ENCODE measurements at places on chromosomes 5 and 9. TPM values are rescaled to one million over a fixed set of nuclear protein-coding genes. Genes with fewer than 3 reads are reported as not detected.

Gene ANKRD31
- 0.26 TPM for total RNA-seq

Gene C1QTNF2
- 2.3 TPM for total RNA-seq

Gene TAF11L8
- not detected for total RNA-seq

Gene GGTA1
- total RNA-seq, result under 0.01 TPM

Gene SLC46A2
- not detected for total RNA-seq

Gene PHF24
- 0.17 TPM for total RNA-seq
